ENCODE measurements at places on chromosomes 6 and 20. TPM values are rescaled to one million over a fixed set of nuclear protein-coding genes. Genes with fewer than 3 reads are reported as not detected.

GRCh38 chr6:75430631-75431325, 62.8 kb downstream of the FILIP1 start:
- no peaks in the 10 kb centered on the region for H3K27me3 ChIP-seq
- no peak for DNase-seq
- no peak overlapping the region for H3K27ac ChIP-seq

DNA sequence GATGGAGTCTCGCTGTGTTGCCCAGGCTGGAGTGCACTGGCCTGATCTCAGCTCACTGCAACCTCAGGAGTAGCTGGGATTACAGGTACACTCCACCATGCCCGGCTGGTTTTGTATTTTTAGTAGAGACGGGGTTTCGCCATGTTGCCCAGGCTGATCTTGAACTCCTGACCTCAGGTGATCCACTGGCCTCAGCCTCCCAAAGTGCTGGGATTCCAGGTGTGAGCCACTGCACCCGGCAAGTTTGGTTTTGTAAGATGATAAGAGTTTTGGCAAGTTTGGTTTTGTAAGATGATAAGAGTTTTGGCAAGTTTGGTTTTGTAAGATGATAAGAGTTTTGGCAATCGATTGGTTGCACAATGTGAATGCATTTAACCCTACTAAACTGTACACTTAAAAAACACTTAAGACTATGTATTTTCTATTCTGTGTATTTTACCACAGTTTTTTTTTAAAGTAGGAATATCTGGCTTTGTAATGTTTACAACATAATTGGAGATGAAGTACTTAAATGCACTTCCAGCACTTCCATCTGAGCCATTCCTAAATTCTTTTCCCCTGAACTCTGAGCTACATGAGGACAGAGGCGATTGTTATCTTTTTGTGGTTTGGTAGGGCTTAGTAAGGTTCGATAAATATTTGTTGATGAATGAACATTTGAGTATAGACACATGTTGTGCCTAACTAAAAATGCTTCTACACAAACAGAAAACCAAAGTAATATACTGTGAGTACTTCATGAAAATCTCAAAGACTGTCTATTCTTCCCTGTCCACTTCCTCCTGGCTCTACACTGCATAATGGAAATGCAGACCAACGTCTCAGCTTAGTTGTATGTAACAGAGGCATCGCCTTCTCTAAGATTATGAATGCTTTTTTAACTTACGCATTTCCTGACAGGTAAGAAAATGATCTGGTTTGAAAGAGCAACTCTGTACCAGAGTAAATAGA, 18.8 kb downstream of the SAMHD1 start:
- H3K27me3 ChIP-seq = no peaks in the 10 kb centered on the region
- H3K4me1 ChIP-seq = no peaks in the 10 kb centered on the region
- H3K27ac ChIP-seq = no peak overlapping the region
- no peak for DNase-seq
- no peak overlapping the region for H3K4me3 ChIP-seq

DNA sequence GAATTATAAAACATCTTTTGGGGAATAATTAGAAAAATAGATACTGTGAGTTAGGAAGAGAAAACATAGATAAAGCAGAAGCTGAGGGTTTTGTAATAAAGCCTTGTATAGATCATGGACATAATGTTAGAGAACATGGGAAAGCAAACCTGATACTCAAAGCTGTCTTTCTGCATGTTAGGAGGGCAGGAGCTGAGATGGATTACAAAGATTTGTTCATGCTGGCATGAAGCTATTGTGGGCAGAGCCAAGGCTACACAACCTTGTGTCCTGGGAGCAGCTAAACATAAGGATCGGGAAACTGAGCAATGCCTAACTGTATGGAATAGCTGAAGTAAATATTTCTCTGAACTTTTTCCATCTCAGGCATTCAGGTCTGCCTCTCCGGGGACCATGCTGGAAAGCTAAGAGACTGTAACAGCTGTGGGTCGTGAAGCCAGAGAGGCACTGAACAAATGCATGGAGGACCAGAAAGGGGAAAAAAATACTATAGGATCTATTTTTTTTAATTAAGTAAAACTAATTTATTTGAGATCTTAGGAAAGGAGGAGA, 28.2 kb upstream of the CNKSR3 start:
- peaks cover 22% of the 10 kb centered on the region for H3K4me1 ChIP-seq
- DNase-seq = no peak
- no peak overlapping the region for H3K4me3 ChIP-seq
- no peaks in the 10 kb centered on the region for H3K36me3 ChIP-seq
- H3K27ac ChIP-seq = peak overlapping the region; percentile 21
- H3K27me3 ChIP-seq = no peaks in the 10 kb centered on the region

Gene SALL4
- 75.8 TPM for total RNA-seq

DNA sequence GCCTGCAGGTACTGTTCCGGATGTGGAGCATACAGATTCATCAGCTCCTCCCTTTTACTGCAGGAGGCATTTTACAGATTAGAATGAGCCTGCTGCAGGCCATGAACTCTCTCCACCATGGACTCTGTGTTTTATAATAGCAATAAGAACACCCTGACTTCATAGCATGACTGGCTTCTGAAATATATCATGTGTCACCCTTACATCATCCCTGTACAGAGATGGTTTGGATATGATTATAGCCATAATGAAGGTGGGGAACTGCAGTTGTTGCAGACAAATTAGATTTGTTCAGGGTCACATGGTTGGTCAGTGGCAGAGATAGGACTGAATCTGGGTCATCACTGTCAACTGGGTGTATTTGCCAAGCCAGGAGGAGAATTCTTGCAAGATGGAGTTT, 100.7 kb downstream of the FOXO3 start:
- H3K27me3 ChIP-seq = no peaks in the 10 kb centered on the region
- 0 out of 2 replicates have a peak, but pooled peaks cover 3% of the 10 kb centered on the region for H3K4me1 ChIP-seq
- no peak overlapping the region for H3K4me3 ChIP-seq
- no peak overlapping the region for H3K27ac ChIP-seq

Gene AK9
- 4.4 TPM for total RNA-seq

Gene DEFB132
- not detected for total RNA-seq

DNA sequence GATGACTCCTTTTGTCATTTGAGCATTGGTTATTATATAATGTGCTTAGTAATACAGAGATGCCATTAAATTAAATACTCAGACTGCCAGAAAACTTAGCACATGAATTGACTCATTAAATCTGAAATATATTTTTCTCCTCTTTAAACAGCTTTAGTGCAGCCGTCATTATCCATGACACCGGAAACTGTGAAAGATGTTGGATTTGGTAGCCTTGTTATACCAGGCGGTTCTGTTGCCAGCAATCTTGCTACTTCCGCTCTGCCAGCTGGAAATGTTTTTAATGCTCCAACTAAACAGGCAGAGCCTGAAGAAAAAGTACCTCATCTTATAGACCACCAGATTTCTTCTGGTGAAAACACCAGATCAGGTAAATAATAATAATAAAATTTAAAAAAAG, 97.6 kb downstream of the SCAF8 start:
- H3K27ac ChIP-seq = no peak overlapping the region
- no peaks in the 10 kb centered on the region for H3K36me3 ChIP-seq
- no peak overlapping the region for H3K4me3 ChIP-seq
- no peaks in the 10 kb centered on the region for H3K4me1 ChIP-seq
- no peak for DNase-seq

DNA sequence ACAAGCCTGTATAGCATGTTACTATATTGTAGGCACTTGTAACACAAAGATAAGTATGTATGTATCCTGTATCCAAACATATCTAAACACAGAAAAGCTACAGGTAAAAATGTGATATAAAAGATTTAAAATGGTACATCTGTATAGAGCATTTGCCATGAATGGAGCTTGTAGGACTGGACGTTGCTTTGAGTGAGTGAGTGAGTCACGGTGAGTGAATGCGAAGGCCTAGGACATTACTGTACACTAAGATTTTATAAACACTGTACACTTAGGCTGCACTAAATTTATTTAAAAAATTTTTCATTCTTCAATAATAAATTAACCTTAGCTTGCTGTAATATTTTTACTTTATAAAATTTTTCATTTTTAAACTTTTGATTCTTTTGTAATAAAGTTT, 136.9 kb downstream of the NKAIN2 start:
- H3K36me3 ChIP-seq = no peaks in the 10 kb centered on the region
- no peak for DNase-seq
- no peak overlapping the region for H3K4me3 ChIP-seq
- H3K27ac ChIP-seq = no peak overlapping the region
- no peaks in the 10 kb centered on the region for H3K27me3 ChIP-seq

Gene GGTLC1
- 1.3 TPM for total RNA-seq

Gene DPPA5
- total RNA-seq = not detected

DNA sequence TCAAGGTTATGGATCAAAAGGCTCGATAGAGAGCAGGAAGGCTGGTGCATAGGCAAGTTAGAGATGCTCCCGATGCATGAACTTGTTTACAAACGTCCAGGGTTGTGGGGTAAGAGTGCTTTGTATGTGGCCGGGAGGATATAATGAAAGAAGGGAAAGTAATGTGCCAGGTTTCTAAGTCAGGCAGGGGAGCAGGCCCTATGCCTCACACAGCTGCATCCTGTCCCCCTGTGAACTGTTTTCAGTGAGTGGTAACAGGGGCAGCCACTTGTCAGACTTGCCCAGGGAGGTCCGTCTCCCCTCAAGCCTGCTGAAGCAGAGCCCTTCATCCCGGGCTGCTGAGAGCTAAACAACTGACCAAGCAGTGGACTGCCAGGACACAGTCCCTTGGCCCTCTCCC, 19.4 kb downstream of the KCNK5 start:
- no peaks in the 10 kb centered on the region for H3K36me3 ChIP-seq
- H3K27me3 ChIP-seq = no peaks in the 10 kb centered on the region
- H3K4me3 ChIP-seq = no peak overlapping the region
- peaks cover 68% of the 10 kb centered on the region for H3K4me1 ChIP-seq
- H3K27ac ChIP-seq = peak overlapping the region; percentile 45

Gene FUT9
- total RNA-seq = 0.12 TPM

DNA sequence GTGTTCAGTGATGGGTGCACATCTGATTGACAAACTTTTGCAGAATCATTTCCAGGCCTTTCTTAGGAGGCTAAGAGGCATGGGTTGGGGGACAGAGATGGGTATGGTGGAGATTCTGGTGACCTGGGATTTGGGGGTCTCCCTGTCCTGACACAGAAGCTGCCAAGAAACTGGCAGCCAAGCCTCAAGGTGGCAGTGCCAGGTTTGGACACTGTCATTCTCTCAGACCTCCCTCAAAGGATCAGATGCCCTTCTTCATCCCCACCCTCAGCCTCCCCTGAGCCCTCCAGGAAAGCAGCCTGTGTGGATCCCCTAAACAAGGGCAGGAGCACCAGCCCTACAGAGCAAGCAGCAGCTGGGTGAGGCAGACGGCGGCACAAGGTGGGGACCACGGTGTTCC, 18.1 kb upstream of the MAS1L start:
- H3K27ac ChIP-seq = no peak overlapping the region
- no peak for DNase-seq
- H3K4me3 ChIP-seq = no peak overlapping the region
- no peaks in the 10 kb centered on the region for H3K36me3 ChIP-seq
- no peaks in the 10 kb centered on the region for H3K4me1 ChIP-seq

DNA sequence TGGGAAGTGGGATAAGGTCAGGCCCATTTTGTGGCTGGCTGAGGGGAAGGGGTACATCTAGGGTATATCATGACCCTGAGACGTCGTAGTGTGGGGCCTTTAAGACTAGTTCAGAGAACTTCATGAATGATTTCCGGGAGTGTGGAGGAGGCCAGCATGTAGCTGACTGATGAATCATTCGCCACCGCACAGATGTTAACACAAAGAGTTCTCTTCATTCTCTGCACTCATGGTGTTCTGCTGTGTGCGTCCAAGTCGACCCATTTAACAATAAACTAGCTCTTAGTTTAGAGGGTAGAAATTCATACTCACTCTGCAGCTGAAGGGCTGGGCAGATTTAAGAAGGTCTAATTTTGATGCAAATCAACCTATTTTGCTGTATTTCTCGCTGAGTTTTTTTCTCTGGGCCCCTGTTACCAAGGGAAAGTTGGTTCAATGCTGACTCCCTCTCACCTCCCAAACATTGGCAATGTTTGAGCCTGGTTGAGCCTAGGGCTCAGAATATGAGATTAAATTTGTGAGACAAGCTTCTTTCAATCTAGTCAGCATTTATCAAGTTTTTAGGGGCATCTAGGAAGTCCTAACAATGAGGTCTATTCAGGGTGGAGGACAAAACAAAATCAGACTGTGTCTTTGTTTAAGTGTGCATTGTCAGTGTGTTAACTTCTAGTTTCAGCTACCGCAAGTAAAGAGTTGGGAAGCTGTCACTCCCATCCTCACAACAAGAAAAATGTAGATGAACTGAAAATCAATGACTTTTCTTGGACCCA, 106.8 kb upstream of the CBLN4 start:
- no peaks in the 10 kb centered on the region for H3K27me3 ChIP-seq
- H3K36me3 ChIP-seq = no peaks in the 10 kb centered on the region
- no peak overlapping the region for H3K27ac ChIP-seq
- H3K4me3 ChIP-seq = no peak overlapping the region
- no peaks in the 10 kb centered on the region for H3K4me1 ChIP-seq

GRCh38 chr6:21270636-21271201, 322.8 kb upstream of the SOX4 start:
- no peaks in the 10 kb centered on the region for H3K36me3 ChIP-seq
- no peaks in the 10 kb centered on the region for H3K27me3 ChIP-seq
- DNase-seq = no peak
- H3K4me3 ChIP-seq = no peak overlapping the region
- no peaks in the 10 kb centered on the region for H3K4me1 ChIP-seq
- H3K27ac ChIP-seq = no peak overlapping the region

DNA sequence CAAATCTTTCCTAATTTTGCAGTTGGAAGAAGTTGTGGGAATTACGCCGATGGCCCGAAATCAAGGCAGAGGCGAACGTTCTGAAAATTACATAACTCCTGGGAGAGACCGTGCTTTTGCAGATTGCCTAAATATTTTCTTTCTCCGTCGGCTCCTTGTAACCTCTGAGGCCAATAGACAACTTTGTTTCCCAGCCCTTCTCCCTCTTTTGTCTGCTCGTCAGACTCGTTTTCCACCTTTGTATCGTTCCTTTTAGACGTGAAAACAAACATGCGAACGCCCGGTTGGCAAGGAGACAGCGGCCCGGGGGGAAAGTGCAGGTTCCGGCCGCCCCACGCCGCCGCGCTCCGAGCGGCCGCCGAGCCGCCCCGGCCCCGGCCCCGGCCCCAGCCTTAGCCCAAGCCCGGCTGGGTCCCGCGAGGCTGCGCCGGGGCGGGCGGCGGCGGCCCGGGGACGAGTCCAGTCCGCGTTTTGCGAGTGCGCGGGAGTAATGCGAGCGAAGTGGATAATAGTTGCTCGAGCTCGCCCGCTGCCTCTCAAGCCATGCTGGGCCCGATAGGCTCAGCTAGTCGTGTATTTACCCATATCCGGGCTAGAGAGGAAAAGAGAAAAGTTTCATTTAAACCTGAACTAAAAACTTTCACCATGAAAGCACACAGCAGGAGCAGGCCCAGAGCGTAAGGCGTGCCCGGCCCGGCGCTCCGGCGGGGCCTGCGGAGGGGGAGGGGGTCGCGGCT, at the start of gene ARID1B:
Gene ARID1B, plus strand, starts transcription at position 539 of the 737 bp plus-strand sequence. CDS start 303 bp downstream, outside the sequence.
- no peaks in the 10 kb centered on the region for H3K36me3 ChIP-seq
- peaks cover 16% of the 10 kb centered on the region for H3K4me1 ChIP-seq
- DNase-seq = peak; percentile 83
- peak within 1 kb of the TSS; percentile 88 for H3K4me3 ChIP-seq
- no peaks in the 10 kb centered on the region for H3K27me3 ChIP-seq
- peak within 1 kb of the TSS; percentile 90 for H3K27ac ChIP-seq

GRCh38 chr6:116616737-116617053, 416 bp downstream of the RSPH4A start:
- H3K36me3 ChIP-seq = no peaks in the 10 kb centered on the region
- H3K27me3 ChIP-seq = no peaks in the 10 kb centered on the region
- H3K27ac ChIP-seq = peak overlapping the region; percentile 68
- H3K4me3 ChIP-seq = peak overlapping the region; percentile 49
